ENCODE measurements at places on chromosomes 13 and 19. TPM values are rescaled to one million over a fixed set of nuclear protein-coding genes. Genes with fewer than 3 reads are reported as not detected.

The PGLYRP2 gene
- polyA plus RNA-seq: not detected

The RASGRP4 gene
- polyA plus RNA-seq: 2.0 TPM

The GRK1 gene
- polyA plus RNA-seq: 0.46 TPM

The FLT3LG gene
- polyA plus RNA-seq: 3.5 TPM

The FGF9 gene
- polyA plus RNA-seq: 8.0 TPM

The HRC gene
- polyA plus RNA-seq: 134 TPM

The ZNF99 gene
- polyA plus RNA-seq: 0.67 TPM

The ZIK1 gene
- polyA plus RNA-seq: 5.6 TPM

The TRPC4 gene
- 0.87 TPM for polyA plus RNA-seq

The FSTL3 gene
- 14.1 TPM for polyA plus RNA-seq

The MAB21L1 gene
- polyA plus RNA-seq: 7.4 TPM

The MIR17HG gene
- 1.5 TPM for polyA plus RNA-seq

DNA sequence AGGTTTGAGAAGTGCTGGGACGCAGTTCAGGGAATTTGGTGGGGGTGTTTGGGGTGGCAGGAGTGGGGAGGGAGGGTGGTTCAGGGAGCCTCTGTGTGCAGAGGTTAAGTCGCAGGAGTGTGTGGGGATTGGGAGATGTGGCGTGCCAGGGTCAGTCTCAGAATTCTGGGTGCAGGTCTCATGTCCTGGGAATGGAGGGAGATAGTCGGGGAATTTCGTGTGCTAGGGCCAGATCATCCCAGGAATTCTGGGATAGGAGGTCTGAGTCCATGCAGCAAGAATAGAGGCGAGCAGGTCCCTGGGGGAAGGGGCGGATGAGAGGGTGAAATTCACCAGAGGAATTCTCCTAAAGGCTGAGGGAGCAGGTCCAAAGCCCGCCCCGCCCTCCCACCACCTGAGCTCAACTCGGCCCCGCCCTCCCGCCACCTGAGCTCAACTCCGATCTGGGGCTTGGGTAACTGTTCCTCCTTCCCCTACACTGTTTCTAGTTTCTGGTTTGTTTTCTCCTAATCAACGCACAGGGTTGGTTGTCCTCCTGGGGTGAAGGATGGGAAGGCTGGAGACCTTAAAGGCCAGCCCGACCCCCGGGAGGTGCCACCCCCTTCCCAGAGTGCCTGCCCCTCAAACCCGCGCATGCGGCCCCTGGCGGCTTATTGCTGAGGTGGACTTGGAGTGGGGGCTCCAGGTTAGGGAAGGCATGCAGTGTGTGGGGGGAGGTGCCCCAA is 15.2 kb downstream of the KCNC3 start:
- DNase-seq: no peak

GRCh38 chr19:53868091-53868891 is 608 bp downstream of the MYADM start:
- peak; percentile 42 for DNase-seq

GRCh38 chr13:78131811-78132210 is 213.2 kb upstream of the EDNRB start:
- DNase-seq: no peak

DNA sequence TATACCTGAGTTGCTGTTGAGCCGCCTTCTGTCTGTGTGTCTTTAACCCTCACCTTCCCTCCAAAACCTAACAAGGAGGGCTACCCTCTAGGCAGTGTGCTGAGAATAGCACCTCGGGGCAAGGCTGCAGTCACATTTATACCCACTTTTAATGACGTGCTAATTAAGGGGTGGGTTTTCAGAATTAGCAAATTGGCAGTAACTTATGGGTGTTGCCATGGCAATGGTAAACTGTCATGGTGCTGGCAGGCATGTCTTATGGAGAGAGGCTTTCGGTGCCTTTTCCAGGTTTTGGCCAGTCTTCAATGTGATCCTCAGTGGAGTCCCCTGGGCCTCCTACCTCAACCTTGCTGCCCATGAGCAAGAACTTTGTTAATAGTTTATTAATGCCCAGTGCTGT is 1.2 kb upstream of the PNMA8A start:
- no peak for DNase-seq

- DNase-seq: no peak
Observed at GRCh38 chr19:1601613-1602064, 3.6 kb downstream of the UQCR11 start.

GRCh38 chr13:57996717-57997116 is 365.2 kb downstream of the PCDH17 start:
- DNase-seq: no peak

GRCh38 chr13:43223216-43223615 is 199.8 kb downstream of the DNAJC15 start:
- no peak for DNase-seq

- no peak for DNase-seq
Observed at GRCh38 chr13:32491028-32491427, 47.6 kb downstream of the N4BP2L2 start.

DNA sequence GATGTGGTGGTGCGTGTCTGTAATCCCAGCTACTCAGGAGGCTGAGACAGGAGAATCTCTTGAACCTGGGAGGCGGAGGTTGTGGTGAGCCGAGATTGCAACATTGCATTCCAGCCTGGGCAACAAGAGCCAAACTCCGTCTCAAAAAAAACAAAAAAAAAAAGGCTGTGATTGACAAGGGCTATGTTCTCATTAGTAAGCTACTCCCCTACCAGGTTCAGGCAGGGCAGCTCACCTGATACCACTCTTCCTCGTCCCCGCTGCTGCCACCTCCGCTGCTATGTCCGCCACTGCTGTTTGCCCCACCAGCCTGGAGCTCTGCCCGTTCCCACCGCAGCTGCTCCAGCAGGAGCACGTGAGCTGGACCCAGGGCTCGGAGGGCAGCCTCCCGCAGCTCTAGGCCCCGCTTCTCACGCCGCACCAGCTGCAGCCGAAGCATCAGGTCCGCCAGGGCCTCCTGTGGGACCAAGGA is 9.4 kb downstream of the USHBP1 start:
- DNase-seq: no peak

DNA sequence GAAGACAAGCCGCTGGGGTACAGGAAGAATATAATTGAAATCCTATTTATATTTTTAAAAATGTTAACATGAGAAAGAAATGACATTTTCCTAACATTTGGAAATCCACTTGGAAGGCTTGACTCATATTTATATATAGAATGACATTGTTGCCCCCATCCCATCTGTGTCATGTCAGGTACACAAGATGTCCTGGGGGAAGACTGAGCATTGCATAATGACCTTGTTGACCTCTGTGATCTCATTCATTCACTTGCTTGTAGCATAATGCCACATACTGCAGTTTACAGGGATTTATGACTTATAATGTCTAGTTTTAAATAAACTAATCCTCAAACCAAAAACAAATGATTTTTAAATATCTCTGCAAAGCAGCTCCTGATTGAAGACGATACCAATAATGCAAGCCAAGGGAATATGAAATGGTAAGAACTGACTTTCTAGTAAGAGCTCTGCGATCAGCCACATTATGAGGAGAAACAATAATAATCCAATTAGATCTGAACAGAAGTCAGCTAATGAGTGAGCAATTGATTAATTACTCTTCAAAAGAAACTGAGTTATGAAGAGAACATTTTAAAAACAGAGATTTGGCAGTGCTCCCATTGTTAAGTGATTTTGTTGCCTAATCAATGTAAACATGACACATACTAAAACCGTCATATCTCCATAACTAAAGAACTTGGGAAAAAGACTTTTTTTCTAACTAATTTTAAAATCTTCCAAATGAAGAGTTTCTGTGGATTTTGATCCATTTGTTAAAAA is 21.2 kb upstream of the VWA8 start:
- DNase-seq: no peak

DNA sequence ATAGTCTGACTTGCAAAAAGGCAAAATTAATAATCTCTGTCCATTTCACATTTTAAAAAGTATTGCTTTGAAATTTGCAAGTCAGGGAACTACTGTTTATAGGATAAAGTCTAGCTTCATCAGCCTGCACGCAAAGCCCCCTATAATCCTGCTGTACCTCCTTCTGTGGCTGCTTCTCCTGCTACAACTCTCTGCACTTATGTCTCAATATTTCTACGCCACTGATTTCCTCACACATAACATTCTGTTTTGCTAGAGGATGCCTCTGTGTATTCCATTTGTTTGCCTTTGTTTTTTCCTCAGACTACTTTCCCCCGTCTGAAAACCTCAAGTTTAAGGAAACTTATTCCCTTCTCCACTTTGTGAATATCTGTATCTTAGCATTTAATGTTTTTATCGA is 389.9 kb downstream of the RFC3 start:
- no peak for DNase-seq

DNA sequence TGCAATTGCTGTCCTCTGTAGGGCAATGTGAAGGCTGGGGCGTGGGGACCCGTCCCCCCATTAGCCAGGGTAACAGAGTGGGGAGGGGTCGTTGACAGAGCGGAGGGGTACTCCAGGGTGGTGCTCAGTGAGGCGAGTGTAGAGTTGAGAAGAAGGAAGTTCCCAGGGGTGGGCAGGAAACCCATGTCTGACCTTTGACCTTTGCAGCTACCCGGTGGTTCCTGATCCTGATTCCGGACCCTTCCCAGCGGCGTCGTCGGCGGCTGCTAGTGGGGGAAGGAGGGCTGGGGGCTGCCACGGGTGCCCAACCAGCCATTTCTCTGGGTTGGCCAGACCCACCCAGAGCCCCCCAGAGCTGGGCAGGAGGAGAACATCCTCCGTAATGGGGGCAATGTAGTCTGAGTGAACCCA is 2.1 kb upstream of the PLVAP start:
- no peak for DNase-seq

DNA sequence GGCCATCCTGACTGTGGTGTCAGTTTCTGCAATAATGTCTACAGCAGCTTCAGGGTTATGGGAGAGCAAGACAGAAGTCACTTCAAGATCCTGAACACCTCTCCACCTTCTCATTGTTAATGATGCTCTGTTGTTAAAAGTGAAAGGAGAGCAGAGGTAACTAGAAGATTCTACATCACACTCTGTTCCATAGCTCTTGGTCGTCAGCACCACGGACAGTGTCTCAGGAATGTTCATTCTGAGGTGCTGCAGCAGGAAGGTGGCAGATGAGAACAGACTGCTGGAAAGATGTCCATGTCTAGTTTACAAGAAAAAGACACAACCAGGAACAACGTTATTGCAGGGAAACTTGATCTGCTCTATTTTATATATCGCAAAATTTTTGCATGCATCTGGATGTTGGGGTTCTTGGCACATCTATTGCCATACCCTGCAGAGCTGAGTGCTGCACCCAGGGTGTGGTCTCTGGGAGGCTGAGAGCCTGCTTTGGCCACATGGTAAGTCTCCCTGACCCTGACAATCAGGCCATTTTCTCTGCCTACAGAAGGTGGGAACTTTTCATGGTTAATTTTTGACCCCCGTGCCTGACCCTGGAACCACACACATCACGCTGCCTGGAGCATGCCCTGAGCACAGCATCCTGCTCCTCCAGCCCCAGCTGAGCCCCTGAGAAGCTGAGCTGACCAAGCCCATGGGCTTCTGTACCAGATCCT is 12.7 kb downstream of the CEACAM21 start:
- DNase-seq: no peak

GRCh38 chr13:44380404-44381165 is 7.0 kb downstream of the SERP2 start:
- no peak for DNase-seq

GRCh38 chr13:32376642-32377415 is 51.1 kb downstream of the N4BP2L1 start:
- no peak for DNase-seq

GRCh38 chr19:7699417-7700401 is 2.2 kb downstream of the FCER2 start:
- no peak for DNase-seq

DNA sequence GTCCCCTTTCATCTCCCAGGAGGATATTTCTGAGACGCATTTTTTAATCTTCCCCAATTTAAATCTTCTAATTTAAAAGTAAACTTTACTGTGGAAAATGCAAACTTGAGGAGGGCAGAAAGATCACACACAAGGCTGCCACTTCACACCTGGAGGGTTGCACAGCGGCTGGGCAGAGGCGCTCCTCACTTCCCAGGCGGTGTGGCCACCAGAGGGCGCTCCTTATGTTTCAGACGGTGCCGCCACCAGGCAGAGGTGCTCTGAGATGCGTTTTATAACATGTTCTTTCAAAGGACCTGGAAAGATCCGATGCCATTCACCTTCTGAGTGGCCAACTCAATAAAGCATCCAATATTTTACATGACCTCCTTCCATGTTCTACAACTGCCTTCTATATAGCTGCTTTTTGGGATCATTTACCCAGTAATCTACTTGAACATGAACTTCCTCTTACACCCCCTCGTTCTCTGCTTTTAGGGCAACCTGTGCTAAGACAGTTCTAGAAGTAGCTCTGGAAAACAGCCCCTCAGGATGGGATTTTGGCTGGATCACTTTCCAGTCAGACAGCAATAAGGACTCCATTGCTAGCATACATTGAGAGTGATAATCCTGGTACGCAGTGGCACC is 14.8 kb upstream of the MTUS2 start:
- no peak for DNase-seq

DNA sequence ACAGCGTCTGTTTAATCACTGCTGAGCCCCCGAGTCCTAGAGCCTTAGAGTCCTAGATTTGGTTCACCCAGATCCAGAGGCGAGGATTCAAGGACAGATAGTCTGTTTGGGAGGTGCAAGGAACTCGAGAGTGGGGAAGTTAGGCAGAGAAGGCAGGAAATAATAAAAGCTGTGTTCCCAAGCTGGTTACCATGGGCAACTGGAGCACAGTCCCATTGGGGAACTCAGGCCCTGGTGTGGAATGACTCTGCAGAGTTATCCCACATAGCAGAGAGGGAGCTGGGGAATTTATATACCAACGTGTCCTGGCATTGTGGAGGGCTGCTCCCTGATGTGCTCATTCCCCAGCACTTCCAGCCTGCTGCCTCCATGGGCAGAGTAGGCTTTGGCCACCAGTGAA is 9.7 kb downstream of the IGSF23 start:
- peak; percentile 42 for DNase-seq

- no peak for DNase-seq
Observed at GRCh38 chr13:106568299-106569003, 514 bp upstream of the ARGLU1 start.

DNA sequence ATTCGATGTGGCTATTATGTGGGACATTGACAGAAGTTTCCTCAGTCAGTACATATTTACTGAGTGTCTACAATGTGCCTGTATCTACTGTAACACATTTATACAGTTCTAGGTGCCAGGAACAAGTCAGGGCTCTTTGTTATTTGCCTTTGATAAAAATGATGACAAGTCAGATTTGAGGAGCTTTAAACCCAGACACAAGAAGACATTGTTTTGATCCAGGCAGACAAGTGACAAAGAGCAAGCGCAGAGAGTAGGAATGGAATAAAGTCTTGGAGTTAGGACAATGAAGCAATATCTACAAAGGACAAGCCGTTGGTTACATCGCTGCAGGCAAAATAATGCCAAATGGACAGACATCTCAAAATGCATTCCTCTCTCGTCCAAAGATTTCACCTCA is 70.1 kb downstream of the ITGBL1 start:
- DNase-seq: no peak

DNA sequence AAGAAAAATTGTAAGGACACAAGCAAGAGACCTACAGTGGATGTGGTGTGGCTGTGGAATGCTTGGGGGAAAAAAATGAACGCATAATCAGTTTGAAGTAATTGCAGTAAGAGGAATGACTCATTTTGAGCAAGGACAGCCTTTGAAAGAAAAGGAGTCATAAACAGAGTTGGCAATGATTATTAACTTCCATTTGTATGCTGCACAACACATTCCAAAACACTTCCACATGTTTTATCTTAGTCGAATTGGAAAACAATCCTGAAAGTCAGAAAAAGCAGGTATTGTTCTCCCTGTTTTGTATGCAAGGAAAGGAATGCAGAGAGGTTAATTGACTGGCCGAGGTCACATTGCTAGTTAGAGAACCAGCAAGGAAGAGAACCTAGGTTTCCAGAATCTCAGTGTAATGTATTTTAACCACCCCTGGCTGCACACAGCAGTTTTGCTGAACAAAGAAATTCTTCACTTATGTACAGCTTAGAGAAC is 630.0 kb upstream of the MIR17HG start:
- DNase-seq: peak; percentile 40

GRCh38 chr19:14112809-14113385 is 4.7 kb downstream of the PRKACA start:
- peak; percentile 69 for DNase-seq

All from muscle of back (tissue), 13 donors.